ENCODE measurements at places on chromosomes 3 and 15.

GRCh38 chr3:126752303-126753190 lies 48.5 kb downstream of the CHCHD6 start:
- DNase-seq, result no peak

DNA sequence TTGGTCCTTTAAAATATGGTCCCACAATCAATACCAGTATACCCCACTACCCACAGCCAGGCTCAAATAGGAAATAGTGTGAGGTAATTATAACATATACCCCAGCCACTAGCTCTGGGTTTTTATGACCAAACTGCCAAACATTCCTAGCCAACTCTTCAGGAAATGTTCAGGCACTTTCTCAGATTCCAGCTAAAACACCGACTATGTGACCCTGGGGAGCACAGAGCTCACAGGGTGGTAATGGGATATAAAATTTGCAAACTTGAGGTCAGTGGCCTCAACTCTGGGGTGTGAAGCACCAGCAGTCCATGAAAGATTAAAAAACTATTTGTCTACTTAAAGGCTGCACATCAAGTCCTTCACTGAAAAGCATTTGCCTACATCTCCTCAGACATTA lies 12.9 kb downstream of the FBN1 start:
- no peak for DNase-seq

- DNase-seq, result no peak
Measured at GRCh38 chr3:2261747-2262146, 163.1 kb downstream of the CNTN4 start.

- no peak for DNase-seq
Measured at GRCh38 chr15:83112233-83112955, 4.9 kb downstream of the TM6SF1 start.

- DNase-seq, result no peak
Measured at GRCh38 chr3:65604863-65605526, 433.7 kb downstream of the MAGI1 start.

GRCh38 chr3:146550070-146550615 lies 5.7 kb upstream of the PLSCR1 start:
- no peak for DNase-seq

DNA sequence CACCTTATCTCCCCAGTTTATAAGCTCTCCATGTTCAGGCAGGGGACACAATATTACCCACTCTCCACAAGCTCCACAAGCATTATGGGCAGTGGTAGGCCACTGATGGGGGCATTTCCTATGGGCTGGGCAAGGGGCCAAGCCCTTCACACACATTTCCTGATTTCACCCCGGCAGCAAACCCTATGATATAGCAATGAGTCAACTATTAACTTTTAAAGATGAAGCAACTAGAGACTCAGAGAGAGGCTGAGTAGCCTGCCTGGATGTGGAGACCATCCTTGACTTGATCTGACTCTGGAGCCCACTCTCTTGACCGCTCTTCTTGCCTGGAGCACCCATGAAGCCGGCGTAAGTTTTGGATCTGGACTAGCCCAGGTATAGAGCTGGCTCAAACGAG lies 27.4 kb downstream of the FOXL2NB start:
- DNase-seq, result no peak

GRCh38 chr3:15815696-15816095 lies 17.9 kb upstream of the ANKRD28 start:
- DNase-seq, result no peak

DNA sequence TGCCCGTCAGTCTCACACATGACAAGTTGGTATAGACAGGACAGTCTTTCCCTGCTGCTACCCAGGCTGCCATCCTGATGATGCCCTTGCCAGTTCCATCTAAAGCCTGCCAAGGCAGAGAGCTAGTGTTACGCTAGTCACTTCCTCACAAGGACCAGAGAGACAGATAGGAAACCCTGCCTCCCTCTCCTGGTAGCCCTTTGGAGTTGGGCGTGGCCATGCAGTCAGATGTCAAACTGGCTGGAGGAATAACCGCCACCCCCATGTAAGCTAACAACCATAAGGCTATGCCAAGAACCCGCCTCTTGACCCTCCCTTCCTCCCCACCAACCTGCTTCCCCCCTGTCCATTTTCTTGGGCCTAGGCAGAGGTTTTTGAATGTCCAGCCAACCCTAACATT lies 2.8 kb downstream of the TMEM115 start:
- DNase-seq, result no peak

DNA sequence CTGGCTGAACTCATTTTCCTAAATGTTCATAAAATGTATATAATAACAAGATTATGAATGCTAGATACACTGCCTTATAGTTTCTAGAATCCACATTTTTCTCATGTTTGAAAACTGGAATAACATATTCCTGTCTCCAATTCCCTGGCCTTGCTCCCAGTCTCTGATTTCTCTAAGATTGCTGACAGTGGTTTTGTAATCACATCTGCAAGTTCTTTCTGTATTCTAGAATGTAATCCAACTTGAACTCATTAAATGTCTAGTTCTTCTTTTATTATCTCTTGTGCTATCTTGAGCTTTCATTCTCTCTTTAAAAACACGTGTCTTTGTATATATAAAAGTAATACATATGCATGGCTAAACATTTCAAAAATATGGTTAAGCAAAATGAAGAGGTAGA lies 215.2 kb upstream of the ADAMTS9 start:
- DNase-seq, result no peak

GRCh38 chr3:54026543-54026942 lies 95.8 kb upstream of the CACNA2D3 start:
- no peak for DNase-seq

DNA sequence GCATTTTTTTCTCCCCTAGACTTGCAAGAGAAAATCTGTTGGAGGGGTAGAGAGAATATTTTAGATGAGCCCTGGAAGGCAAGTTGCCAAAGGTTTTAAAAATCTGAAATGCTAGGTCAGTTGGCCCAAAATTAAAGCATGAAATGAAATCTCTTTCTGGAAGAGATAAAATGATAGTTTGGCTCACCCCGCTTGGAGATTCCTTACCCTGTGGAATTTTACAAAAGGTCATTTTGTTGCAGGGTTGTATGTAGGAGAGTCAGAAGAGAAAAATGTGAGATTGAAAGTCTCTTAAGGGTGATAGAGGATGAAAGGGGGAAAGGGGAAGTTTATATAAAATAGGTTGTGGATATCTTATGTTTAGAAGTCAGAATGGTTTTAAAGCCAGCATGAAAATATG lies 277.8 kb downstream of the CD47 start:
- no peak for DNase-seq

DNA sequence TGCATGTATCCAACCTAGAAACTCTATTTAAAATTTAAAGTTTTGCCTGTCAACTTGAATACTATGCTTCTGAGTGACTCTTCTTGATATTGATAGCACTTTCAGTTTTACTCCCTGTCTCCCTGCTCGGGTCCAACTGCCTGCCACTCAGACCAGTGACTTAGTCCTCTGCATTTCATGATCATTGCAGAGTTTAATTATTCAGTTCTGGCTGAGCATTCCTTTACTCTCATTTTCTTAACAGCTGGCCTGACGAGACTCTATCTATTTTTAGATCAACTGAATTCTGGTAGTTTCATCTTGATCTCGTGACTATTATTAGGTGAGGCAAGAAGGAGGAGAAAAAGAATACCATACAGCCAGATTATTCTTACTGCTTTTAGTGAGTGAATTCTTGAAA lies 617.4 kb downstream of the SI start:
- no peak for DNase-seq

DNA sequence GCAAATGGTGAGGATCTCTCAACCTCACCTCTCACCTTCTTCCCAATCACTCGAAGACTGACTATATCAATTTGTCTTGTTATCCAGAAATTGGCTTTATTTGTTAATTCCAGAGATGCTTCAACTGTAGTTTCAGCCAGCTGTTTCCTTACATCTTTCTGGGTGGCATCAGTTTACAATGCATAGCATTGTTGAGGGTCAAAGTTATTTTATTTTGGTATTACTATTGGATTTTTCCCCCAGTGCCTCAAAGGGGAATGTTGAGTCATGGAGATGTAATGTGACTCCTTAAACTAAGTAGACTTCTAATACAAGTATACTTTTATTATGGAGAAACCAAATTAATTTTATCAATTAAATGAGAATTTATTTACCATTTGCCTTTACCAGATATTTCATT lies 351.6 kb downstream of the TIGIT start:
- no peak for DNase-seq

DNA sequence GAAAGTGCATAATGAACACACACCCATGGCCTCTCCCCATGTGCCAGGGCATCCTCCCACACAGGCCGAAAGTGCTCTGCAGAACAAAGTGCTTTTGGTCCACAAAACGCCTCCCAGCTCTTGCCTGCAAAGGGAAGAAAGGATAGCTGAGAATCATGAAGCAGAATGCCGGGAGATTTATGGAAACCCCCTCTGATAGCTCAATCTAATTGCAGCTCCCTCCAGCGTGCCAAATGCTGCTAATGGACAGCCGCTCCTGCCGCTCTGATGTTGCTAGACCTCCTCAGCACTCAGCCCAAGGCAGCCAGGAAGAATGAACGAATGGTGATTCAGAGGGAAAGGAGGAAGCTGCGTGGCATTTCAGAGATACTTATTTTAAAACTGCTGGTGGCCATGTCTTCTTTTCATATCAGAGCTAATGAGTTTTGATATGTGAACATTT lies 145.3 kb downstream of the TJP1 start:
- no peak for DNase-seq

GRCh38 chr15:77209221-77209620 lies 138.3 kb upstream of the TSPAN3 start:
- no peak for DNase-seq

- DNase-seq, result no peak
Measured at GRCh38 chr3:181316482-181316881, 326.9 kb upstream of the DNAJC19 start.

DNA sequence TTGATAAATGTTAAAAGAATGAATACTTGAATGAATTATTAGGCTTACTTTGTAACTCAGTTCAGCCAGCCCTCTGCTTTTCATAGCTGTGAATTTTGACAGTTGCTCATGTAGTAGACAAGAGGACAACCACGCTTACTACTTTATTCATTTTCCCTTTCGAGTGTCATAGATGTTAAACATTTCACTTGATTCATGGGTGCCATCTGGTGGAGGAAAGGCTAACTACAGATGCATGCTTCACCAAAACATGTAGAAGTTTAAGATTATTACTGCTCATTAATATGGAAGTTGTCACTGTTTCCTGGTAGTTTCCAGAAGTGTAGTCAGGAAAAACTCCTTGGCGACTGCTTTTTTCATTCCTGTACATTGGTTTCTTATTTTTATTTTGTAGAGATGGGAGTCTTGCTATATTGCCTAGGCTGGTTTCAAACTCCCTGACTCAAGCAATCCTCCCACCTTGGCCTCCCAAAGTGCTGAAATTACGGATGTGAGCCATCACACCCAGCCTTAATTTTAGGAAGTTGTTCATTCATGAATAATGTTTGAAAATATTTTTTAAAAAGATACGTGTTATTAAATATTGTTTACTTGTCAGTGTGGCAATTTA lies 163.2 kb downstream of the B3GALNT1 start:
- peak; percentile 13 for DNase-seq

DNA sequence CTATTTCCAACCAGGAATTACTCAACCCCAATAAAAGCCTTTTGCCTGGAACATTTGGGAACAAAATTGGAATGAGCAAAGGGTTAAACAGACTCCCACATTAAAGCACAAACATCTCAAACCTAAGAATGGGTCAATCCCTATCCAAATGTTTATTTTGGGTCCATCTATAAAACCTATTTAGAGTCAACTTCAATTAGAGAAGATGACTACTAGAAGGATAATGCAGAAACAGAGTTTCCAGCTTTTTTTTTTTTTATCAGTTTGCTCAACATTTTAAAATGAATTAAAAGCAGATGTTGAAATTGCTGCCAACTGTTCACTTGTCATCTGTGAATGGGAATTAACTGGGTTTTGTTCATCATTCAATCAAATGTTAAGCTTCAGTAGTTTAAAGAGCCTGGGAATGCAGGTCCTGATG lies 4.1 kb upstream of the TBC1D23 start:
- no peak for DNase-seq

GRCh38 chr3:187629711-187630110 lies 40.5 kb downstream of the SST start:
- no peak for DNase-seq

- DNase-seq, result no peak
Measured at GRCh38 chr15:101435761-101436160, 53.7 kb downstream of the PCSK6 start.

- DNase-seq, result no peak
Measured at GRCh38 chr15:59158701-59159034, 48.0 kb upstream of the LDHAL6B start.

DNA sequence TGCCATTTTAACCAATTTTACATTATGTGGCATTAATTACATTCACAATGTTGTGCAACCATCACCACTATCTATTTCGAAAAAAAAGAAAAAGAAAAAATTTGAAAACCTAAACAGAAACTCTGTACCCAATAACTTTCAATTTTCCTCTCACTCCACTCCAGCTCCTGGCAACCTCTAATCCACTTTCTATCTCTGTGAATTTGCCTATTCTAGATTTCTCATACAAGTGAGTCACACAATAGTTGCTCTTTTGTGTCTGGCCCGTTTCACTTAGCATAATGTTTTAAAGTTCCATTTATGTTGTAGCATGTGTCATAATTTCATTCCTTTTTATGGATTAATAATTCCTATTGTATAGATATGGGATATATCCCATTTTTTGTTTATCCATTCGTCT lies 53.3 kb upstream of the TBC1D5 start:
- DNase-seq, result no peak

DNA sequence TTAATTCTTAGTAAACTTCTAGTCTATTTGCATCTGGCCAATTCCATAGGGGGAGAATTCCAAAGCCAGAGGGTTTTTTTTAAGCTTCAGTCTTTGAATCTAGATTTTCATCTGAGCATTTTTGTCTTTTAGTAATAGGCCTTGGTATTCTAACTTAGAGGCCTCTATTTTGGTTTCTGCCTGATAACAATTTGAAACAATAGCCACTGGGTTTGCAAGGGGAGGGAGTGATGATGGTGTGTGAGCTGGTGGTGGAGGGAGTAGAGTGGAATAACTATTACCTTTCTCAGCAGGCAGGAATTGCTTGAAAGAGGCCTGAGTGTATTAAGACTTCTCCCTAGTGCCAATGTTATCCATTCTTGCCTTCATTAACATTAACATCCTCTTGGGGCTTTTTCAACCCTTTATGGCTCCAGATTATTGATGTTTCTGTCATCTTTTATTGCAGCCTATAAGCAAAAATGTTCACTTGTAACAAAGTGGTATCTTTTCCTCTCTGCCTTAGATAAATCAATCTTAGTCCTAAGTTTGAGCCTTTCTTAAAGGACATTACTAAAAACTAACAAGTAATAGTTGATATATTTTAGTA lies 26.5 kb upstream of the TCF12 start:
- DNase-seq, result no peak
